ENCODE measurements at places on chromosomes 3 and 15.
A peak's percentile ranks its signal among the peaks of the same experiment; 100 is the strongest.

- DNase-seq, result no peak
Observed at GRCh38 chr15:82850731-82851130, 41.3 kb downstream of the WHAMM start.

DNA sequence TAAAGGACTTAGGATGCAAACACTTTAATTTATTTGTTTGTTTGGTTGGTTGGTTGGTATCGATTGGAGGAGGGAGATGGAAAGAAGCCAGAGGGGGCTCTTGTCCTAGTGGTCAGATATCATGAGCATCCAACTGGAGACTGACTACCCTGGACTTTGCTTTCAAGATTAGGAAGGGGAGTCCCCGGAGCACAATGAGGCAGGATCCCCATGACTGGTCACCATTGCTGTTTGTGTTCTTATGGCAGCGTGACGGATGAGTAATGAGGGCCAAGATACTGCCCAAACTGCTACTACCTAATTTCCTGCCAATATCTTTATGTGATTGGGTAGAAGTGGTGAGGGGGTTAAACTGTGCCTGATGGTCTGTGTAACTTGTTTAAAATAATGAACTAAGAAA is 354.6 kb upstream of the ROPN1 start:
- DNase-seq, result no peak

- no peak for DNase-seq
Observed at GRCh38 chr3:116033516-116033915, 410.2 kb downstream of the GAP43 start.

DNA sequence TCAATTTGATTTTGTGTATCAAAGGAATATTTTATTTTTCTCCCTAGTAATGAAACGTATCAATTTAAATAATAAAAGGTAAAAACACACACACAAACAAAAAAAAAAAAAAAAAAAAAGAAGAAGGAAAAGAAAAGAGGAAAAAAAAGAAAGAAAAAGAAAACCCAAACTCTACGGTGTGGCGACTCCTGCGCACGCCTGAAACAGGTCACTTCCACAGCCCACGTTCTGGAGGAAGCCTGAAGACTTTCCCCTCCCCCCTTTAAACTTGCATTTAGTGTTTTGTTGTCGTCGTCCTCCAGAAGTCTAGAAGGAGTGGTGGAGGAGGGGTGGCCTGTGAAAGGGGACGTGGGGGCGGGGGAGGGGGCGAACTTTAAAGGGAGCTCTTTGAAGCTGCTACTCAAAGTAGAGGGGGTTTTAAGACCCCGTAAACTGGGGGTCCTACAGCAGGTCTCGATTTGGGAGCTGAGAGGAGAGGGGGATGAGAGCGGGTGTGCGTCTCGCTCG is 2.3 kb upstream of the TLE3 start:
- no peak for DNase-seq

GRCh38 chr3:73603762-73604171 is 21.0 kb downstream of the PDZRN3 start:
- no peak for DNase-seq

GRCh38 chr3:42501681-42502428 is 588 bp upstream of the VIPR1 start:
- peak; percentile 59 for DNase-seq

DNA sequence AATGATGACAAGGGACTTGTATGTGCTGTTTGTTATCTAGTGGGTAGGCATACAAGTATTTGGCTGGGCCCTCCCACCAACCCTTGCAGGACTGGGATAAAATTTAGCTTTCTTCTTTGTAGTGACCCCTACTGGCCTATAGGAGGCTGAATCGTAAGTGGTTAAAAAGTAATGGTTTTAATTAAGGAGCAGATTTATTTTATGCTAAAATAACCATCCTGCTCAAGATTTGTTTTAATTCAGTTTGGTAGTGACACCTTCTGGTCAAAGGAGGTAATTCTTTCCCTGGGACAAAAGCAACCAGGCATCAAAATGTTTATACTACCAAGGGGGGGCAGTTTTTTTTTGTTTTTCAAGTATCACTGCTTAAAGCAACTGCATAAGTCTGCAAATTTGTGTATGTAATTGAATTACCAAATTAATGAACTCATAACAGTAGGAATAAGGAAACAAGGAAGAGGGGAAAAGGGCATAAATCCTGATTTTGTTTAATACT is 70.7 kb downstream of the TOP2B start:
- DNase-seq, result peak; percentile 71

GRCh38 chr3:177179281-177180067 is 17.8 kb downstream of the TBL1XR1 start:
- peak; percentile 86 for DNase-seq

DNA sequence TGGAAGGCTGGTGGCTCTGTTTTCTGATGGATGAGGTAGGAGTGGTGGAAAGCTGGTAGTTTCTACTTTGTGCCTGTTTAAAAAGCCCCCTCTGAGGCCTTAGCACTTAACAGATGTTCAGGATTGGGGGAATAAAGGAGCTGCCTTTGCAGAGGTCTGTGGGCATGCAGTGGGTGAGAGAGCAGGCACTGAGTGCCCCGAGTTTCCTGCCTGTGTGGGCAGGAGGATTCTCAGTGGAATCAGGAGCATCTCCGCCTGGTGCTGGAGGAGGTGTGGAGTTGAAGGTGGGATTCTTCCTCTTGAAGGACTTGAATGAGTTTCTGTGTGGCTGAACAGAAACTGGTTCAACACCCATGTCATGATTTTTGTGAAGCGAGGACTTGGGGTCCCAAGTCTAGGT is 74.3 kb downstream of the IGF1R start:
- DNase-seq, result no peak

GRCh38 chr3:74393426-74393825 is 221.0 kb downstream of the CNTN3 start:
- no peak for DNase-seq

GRCh38 chr15:44102675-44103254 is 92.3 kb downstream of the FRMD5 start:
- peak; percentile 91 for DNase-seq

DNA sequence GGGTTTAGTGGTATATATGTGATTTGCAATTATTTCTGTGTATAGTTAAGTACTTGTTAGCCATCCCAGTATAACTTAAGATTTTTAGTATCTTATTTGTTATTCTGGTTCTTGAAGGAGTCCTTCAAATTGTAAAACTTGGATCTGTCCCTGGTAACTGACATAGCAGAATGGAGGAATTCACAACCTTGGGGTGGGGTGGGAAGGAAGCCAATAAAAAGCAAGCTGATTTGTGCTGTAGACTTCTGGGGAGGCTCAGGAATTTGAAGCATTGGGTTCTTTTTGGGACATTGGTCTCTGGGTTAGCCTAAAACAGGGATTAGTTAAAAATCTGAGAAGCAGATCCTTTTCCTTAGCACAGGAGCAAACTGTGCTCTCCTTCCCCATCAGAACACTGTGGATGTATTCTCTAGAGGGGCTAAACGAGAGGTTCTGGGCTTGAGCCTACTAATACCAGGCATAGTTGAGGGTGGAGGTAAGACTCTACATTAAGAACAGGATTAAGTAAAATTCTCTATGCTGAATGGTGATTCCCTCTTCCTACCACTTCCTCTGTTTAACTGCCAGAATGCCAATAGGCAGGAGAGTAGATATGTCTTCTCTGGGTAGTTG is 42.2 kb downstream of the GMPS start:
- DNase-seq, result no peak

- peak; percentile 88 for DNase-seq
Observed at GRCh38 chr3:65995030-65995429, 43.7 kb downstream of the MAGI1 start.

GRCh38 chr3:18489939-18490338 is 64.8 kb upstream of the SATB1 start:
- no peak for DNase-seq

GRCh38 chr3:82100378-82100777 is 338.9 kb upstream of the GBE1 start:
- peak; percentile 95 for DNase-seq

DNA sequence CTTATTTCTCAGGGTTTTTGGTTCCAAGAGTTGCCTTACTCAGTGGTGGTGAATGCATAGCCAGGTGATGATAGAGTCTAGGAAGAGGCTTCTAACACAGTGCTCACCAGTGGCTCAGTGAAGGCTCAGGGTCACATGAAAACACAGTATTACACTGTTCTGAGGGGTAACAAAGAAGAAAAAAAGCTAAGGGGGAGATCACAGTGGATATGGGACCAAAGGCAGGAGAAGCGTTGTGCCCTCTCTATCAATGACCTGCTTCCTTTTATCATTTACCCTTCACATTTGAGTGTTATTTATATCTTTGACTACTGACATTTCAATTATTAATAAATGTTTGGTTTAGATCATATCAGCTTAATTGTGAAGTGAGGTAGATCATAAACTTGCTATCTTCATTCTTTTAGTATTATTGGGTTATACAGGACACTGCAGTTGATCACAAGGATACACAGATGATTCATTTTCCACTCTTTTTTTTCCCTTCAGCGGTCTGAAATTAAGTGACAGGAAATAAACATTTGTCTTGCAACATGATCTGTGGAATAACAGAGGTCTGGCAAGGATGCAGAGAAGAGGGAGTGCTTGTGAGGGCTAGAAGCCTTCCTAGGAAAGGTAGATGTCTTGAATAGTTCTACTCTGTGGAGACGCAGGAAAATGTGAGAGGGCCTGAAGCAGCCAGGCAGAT is 171.7 kb downstream of the C3orf38 start:
- no peak for DNase-seq

DNA sequence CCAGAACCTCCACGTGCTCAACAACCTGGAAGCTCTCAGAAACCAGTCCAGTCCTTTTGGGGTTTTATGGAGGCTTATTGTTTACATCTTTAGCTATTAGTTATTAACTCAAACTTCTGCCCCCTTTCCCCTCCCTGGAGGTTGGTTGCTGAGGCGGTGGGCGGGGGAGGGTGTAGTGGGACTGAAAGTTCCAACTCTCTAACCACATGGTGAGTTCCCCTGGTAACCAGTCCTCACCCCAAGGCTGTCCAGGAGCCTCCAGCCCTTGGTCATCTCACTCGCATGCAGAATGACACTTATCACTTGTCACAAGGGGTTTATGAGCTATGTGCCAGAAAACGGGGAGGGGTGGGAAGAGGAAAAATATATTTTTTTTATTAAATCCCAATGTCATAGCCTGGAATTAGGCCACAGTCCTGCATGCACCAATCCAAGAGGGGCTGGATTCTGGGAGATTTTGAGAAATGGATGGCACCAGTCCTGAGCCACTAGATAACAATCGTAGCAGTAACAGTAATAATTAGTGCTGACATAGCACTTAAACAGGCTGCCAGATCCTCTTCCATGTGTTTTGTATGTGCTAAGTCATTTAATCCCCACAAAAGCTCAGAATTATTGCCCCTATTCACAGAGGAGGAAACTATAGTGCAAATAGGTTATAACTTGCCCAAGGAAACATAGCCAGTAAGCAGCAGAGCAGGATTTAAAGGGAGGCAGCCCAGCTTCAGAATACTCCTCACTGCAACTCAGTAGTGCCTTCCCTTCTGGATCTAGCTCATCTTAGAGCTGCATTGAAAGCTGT is 85.7 kb downstream of the CRYGS start:
- no peak for DNase-seq

- DNase-seq, result no peak
Observed at GRCh38 chr3:41975416-41976103, 13.7 kb upstream of the ULK4 start.

GRCh38 chr3:156688632-156689452 is 14.5 kb downstream of the TIPARP start:
- DNase-seq, result no peak

- no peak for DNase-seq
Observed at GRCh38 chr3:46853441-46854415, 9.5 kb downstream of the MYL3 start.

DNA sequence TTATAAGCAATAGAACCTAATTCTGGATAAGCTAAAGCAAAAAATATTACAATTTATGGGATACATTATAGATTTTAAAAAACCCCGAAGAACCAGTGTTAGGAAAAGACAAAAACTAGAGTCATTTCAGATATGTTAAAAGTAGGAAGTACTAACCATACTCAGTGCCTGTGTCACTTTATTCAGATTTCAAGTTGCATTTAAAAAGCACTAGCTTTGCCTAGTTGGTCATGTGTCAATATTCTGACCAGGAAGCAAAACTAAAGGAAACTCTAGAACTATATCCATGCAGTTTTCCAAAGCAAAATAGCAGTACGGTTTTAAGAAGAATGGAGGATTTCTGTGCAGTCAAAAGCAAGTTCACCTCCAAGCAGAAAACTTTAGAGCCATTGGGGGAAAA is 88.4 kb downstream of the RAP2B start:
- DNase-seq, result no peak

DNA sequence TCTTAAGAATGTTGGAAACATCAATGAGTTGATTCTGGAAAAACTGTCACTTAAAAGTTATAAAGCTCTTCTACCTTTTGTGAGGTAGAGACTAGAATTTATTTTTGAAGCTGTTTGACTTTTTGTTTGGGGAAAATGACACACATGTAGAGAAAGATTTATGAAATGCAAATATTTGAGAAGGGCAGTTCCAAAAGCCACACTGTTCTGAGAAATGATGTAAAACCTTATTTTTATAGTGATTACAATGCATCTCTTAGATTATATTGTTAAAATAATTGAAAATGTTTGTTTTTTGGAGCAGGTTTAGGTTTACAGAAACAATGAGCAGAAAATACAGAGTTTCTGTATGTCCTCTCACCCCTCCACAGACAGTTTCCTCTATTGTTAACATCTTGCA is 116.1 kb upstream of the CMC1 start:
- no peak for DNase-seq

- no peak for DNase-seq
Observed at GRCh38 chr3:157132936-157133335, 27.0 kb downstream of the CCNL1 start.

- peak; percentile 33 for DNase-seq
Observed at GRCh38 chr15:34359416-34359815, 7.6 kb downstream of the LPCAT4 start.
